ENCODE measurements at places on chromosomes 6 and 20.

DNA sequence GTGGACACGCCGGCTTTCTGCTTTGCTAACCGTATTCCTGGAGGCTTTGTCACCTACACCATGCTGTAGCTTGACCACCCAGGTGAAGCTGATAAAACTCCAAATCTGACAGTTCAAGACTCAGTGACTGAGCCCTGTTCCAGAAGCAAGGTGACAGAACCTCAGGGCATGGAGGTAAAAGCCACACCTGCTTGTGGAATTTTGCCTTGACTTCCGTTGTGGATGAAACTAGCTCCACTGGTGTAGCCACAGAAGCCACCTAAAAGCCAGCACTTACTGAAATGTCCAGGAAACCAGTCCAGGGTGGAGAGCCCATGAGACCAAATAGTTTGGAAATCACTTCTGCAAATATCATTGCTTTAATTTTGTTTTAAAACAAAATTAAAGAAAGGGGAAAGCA is 11.0 kb downstream of the CST8 start:
- no peak overlapping the region for H3K27ac ChIP-seq
- DNase-seq = no peak
- H3K4me1 ChIP-seq = no peaks in the 10 kb centered on the region
- peaks cover 19% of the 10 kb centered on the region for H3K27me3 ChIP-seq
- H3K36me3 ChIP-seq = no peaks in the 10 kb centered on the region
- no peak overlapping the region for H3K4me3 ChIP-seq

GRCh38 chr6:38012573-38012972 is 193.0 kb downstream of the ZFAND3 start:
- no peak for DNase-seq
- H3K4me3 ChIP-seq = no peak overlapping the region
- H3K27ac ChIP-seq = no peak overlapping the region
- H3K36me3 ChIP-seq = peaks cover 5% of the 10 kb centered on the region
- H3K4me1 ChIP-seq = no peaks in the 10 kb centered on the region

DNA sequence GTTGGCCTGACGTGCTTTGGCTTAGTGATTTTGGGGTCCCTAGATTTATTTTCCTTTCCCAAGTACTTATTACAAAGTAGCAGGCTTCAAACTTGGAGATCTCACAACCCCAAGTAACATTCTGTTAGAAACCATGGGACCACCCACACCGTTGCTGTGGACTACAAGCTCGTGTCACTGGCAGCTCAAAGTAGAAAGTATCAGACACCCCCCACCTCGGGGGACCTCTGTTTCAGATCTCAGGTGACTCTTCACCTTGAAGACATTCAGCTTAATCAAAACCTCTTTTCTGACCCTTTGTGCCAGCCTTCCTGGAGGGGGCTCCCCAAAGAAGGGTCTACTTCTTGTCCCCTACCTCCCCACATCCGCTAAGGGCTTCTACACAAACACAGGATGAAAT is 15.7 kb upstream of the MYT1 start:
- no peaks in the 10 kb centered on the region for H3K27me3 ChIP-seq
- H3K4me3 ChIP-seq = no peak overlapping the region
- H3K27ac ChIP-seq = no peak overlapping the region
- no peaks in the 10 kb centered on the region for H3K4me1 ChIP-seq
- no peaks in the 10 kb centered on the region for H3K36me3 ChIP-seq
- no peak for DNase-seq

DNA sequence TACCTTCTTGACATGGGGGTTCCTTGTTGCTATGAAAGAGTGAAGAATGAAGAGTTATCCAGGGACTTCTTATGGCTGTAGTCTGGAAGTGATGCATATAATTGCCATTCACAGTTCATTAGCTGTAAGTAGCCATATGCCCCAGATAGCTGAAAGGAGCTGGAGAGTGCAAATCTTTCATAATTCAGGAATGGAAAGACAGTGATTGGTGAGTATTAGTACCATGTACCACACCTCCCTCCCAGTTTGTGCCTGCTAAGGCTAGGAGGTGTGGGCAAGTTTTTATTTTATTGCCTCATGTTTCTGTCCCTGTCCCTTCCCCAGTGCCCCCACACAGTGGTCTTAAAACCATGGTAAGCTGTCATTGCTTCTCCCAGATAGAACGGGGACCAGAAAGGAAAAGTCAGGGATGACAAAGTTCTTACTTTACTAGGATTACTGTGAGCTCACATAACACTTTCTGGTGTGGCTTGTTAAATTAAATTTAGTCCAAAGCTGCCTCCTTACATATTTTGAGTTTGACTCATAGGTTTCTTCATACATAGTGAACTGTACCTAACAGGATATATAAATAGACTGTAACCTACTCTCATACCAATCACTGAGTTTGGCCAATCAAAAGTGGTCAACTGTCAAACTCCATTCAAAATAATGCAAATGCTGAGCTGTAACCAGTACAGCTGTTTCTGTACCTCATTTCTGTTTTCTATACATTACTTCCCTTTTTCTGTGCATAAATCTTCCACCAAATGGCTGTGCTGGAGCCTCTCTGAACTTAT is 119.4 kb downstream of the RFPL4B start:
- H3K27ac ChIP-seq = no peak overlapping the region
- no peaks in the 10 kb centered on the region for H3K27me3 ChIP-seq
- no peaks in the 10 kb centered on the region for H3K36me3 ChIP-seq
- H3K4me1 ChIP-seq = no peaks in the 10 kb centered on the region
- no peak overlapping the region for H3K4me3 ChIP-seq
- no peak for DNase-seq

GRCh38 chr6:170376386-170377043 is 70.0 kb downstream of the FAM120B start:
- no peaks in the 10 kb centered on the region for H3K4me1 ChIP-seq
- no peaks in the 10 kb centered on the region for H3K27me3 ChIP-seq
- H3K4me3 ChIP-seq = no peak overlapping the region
- H3K27ac ChIP-seq = no peak overlapping the region

DNA sequence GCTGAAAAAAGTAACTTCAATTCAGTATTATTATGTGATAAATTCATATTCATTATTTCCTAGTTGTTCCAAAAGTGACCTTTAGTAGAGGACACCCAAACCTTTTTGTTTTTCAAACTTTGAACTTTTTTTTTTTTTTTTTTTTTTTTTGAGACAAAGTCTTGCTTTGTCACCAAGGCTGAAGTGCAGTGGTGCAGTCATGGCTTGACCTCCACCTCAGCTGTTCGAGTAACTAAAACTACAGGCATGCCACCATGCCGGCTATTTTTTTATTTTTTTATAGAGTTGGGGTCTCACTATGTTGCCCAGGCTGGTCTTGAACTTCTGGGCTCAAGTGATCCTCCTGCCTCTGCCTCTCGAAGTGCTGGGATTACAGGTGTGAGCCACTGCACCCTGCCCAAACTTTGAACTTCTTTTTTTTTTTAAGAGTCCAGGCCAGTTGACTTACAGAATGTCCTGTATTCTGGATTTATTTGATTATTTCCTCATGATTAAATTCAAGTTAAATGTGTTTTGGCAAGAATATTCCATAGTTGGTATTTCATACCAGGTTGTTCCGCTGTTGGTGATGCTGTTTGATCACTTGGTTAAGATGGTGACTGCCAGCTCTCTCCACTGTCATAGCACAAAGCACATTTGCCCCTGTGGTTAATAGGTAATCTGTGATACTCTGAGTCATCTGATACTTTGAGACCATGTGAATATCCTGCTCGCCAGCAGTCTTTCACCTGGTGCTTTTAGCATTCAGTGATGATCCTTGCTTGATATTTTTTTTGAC is 48.0 kb downstream of the VAPB start:
- H3K27ac ChIP-seq = no peak overlapping the region
- no peaks in the 10 kb centered on the region for H3K27me3 ChIP-seq
- peaks cover 82% of the 10 kb centered on the region for H3K36me3 ChIP-seq
- peaks cover 15% of the 10 kb centered on the region for H3K4me1 ChIP-seq
- no peak overlapping the region for H3K4me3 ChIP-seq
- DNase-seq = no peak

DNA sequence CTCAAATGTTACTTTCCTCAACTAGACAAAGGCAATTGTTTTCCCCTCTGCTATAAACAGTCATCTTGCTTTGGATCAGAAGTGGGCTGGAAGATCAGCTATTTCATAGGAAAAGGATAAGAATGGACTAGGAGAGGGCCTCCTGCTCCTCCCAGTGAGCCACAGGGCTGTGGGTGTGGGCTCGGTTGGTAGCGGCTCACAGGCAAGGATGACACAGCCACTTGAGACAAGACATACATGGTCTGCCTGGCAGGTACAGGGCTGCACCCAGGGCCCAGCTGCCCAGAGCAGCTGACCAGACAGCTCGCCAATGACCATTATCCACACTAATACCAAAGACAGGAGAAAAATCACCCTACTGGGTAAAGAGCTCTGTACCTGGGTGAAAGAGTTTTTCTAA is 9.0 kb upstream of the SLA2 start:
- DNase-seq = no peak
- H3K36me3 ChIP-seq = peaks cover 30% of the 10 kb centered on the region
- H3K4me1 ChIP-seq = peaks cover 18% of the 10 kb centered on the region
- no peak overlapping the region for H3K4me3 ChIP-seq

- no peak overlapping the region for H3K27ac ChIP-seq
- H3K4me3 ChIP-seq = peak overlapping the region; percentile 56
- H3K4me1 ChIP-seq = peaks cover 12% of the 10 kb centered on the region
- peak; percentile 89 for DNase-seq
These were observed 41.7 kb downstream of the UBE2V1 start for GRCh38 chr20:50071039-50071888.

GRCh38 chr20:40467703-40468411 is 221.2 kb downstream of the MAFB start:
- H3K4me1 ChIP-seq = no peaks in the 10 kb centered on the region
- H3K36me3 ChIP-seq = no peaks in the 10 kb centered on the region
- H3K27ac ChIP-seq = no peak overlapping the region
- DNase-seq = no peak
- H3K27me3 ChIP-seq = no peaks in the 10 kb centered on the region

DNA sequence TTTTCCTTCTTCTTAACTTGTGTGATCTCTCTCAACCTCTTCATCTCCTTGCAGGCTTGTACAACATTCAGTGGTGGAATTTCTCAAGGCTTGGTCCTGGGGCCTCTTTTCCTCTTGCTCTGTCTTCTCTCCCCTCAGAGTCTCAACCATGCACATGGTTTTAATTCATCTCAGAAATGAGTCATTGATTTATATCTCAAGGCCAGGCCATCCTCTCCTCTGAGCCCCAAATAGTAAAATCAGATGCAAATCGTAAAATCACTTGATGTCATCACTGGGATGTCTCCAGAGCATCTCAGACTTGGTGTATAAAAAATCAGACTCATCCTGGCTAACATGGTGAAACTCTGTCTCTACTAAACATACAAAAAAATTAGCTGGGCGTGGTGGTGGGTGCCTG is 85.0 kb downstream of the FNDC1 start:
- DNase-seq = no peak
- H3K27ac ChIP-seq = no peak overlapping the region
- H3K4me3 ChIP-seq = no peak overlapping the region
- no peaks in the 10 kb centered on the region for H3K4me1 ChIP-seq
- H3K36me3 ChIP-seq = no peaks in the 10 kb centered on the region

GRCh38 chr6:142758629-142759025 is 186.3 kb downstream of the HIVEP2 start:
- H3K4me3 ChIP-seq = no peak overlapping the region
- H3K36me3 ChIP-seq = peaks cover 30% of the 10 kb centered on the region
- no peaks in the 10 kb centered on the region for H3K4me1 ChIP-seq
- DNase-seq = no peak
- no peak overlapping the region for H3K27ac ChIP-seq

DNA sequence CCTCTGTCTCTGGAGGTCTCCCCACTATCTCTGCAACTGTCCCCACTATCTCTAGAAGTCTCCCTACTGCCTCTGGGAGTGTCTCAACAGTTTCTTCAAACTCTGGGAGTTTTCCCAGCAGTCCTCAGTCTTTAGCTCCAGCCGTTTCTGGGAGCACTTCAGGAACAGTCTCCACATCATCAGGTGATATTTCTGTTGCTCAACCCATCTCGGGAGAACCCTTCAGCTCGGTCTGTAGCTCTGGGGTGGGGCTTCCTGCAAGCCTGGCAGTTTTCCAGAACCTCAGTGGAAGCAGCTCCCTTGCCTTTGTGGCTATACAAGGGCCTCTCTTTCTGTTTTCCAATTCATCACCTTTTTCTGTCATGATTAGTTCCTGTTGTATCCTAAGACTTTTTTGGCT is 3.0 kb upstream of the SFTA2 start:
- H3K36me3 ChIP-seq = no peaks in the 10 kb centered on the region
- no peak for DNase-seq
- H3K4me1 ChIP-seq = no peaks in the 10 kb centered on the region
- H3K4me3 ChIP-seq = no peak overlapping the region

GRCh38 chr20:63151554-63152321 is 64.2 kb downstream of the YTHDF1 start:
- DNase-seq = no peak
- H3K4me1 ChIP-seq = no peaks in the 10 kb centered on the region
- H3K27ac ChIP-seq = no peak overlapping the region
- H3K36me3 ChIP-seq = no peaks in the 10 kb centered on the region
- H3K4me3 ChIP-seq = no peak overlapping the region
- peaks cover 32% of the 10 kb centered on the region for H3K27me3 ChIP-seq

DNA sequence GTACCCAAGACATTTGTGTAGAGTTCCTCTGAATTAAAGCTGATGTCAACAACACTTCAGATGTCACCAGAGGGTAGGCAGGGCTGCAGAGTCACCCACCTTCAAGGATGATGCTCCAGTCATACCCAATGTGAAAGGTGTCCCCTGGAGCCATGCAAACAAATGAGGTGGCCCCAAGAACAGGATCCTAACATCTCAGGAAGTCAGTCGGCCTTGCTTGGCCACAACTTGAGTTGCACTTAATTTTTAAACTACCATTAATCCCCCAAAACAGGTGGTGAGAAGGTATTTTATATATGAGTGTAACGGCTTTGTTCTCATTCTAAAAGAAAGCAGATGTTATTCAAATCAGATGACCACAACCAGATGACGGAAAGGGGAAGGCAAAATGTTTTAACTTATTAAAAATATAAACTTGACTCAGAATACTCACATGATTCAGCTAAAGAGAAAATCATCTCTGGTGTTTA is 21.1 kb upstream of the SERPINB1 start:
- DNase-seq = no peak
- H3K27me3 ChIP-seq = no peaks in the 10 kb centered on the region
- H3K27ac ChIP-seq = no peak overlapping the region

GRCh38 chr20:13130707-13131103 is 90.4 kb upstream of the ISM1 start:
- H3K4me3 ChIP-seq = no peak overlapping the region
- no peaks in the 10 kb centered on the region for H3K36me3 ChIP-seq
- H3K4me1 ChIP-seq = no peaks in the 10 kb centered on the region

DNA sequence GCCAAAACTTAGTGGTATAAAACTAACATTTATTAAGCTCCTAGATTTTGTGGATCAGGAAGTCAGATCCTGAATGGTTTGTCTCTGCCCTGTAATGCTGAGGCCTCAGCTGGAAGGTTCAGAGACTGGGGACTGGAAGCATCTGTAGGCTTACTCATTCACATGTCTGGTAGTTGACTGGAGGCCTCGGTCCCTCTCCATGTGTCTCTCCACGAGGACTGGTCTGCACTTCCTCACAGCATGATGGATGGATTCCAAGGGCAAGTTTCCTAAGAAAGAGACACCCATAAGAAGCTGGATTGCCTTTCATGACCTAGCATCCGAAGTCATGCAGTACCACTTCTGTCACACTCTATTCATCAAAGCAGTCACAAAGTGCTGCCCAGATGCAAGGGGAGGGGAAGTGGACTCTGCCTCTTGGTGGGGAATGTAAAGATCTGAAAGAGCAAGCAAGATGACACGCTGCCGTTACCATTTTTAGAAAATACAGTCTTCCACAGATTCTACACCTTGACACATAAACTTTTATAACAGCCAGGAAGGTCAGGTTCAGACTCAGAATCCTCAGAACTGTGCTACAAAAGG is 17.2 kb upstream of the MDGA1 start:
- H3K4me1 ChIP-seq = no peaks in the 10 kb centered on the region
- no peak overlapping the region for H3K27ac ChIP-seq
- no peaks in the 10 kb centered on the region for H3K36me3 ChIP-seq

Data from DND-41 (cell line).